ENCODE measurements at places on chromosomes 3 and 15.

GRCh38 chr3:77513542-77513941 lies 473.6 kb downstream of the ROBO2 start:
- peak; percentile 23 for DNase-seq

DNA sequence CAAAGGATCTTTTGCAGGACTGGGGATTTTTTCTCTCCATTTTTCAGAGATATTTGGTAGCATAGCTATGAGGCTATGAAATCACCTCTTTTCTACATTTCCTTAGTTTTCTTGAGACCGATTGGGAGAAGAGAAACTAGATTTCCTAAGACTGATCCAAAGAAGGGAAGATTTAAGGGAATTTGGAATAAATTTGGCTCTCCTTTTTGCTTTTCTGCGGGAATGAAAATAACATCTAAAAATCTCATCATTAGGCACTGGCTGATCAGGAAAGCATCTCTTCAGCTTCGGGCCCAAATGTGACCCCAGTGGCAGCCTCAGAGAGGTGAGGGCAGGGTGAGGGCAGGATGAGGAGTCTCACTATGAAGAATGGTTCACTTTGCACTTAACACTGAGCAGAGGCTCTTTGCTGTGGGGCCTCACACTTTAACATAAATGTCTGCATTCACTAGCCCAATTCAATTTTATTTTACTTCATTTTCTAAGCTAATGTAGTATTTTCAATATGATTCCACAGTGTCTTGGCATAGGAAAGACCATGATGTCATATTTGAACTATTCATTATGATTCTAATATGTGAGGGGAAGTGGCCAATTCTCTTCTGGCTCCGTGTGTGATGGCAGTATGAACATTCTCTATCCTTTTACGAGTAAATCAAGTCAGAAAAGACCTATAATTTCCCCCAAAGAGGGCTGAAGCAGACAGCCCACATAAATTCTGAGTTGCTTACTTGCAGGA lies 193.2 kb downstream of the MEX3B start:
- no peak for DNase-seq

- no peak for DNase-seq
Observed at GRCh38 chr3:172546105-172546504, 22.9 kb upstream of the TNFSF10 start.

GRCh38 chr3:193946945-193947344 lies 189.0 kb upstream of the HES1 start:
- DNase-seq = peak; percentile 98

DNA sequence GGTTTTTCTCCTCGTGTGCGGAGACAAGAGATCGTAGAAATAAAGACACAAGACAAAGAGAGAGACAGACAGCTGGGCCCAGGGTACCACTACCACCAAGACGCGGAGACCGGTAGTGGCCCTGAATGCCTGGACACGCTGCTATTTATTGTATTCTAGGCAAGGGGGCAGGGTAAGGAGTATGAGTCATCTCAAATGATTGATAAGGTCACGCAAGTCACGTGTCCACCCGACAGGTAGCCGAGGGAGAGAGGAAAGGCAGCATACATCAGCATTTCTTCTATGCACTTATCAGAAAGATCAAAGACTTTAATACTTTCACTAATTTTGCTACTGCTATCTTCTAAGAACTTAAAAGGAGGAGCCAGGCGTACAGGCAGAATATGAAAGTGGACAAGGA lies 28.2 kb downstream of the MYL3 start:
- no peak for DNase-seq

GRCh38 chr15:56053046-56053400 lies 59.6 kb upstream of the NEDD4 start:
- DNase-seq = no peak

GRCh38 chr15:38972831-38973230 lies 408.2 kb upstream of the RASGRP1 start:
- no peak for DNase-seq

- no peak for DNase-seq
Observed at GRCh38 chr3:184757022-184757651, 45.3 kb upstream of the MAGEF1 start.

- DNase-seq = no peak
Observed at GRCh38 chr15:88782465-88782864, 20.8 kb upstream of the ACAN start.

DNA sequence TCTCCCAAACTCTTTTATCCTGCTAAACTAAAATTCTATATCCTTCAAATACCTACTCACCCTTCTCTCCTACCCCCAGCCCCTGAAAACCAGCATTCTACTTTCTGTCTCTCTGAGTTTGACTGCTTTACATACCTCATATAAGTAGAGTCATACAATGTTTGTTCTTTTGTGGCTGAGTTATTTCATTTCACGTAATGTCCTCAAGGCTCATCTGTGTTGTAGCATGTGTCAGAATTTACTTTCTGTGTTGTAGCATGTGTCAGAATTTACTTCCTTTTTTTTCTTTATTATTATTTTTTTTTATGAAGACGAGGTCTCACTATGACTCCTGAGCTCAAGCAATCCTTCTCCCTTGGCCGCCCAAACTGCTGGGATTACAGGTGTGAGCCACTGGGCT lies 20.1 kb downstream of the IFT122 start:
- no peak for DNase-seq

Measured in NCI-H146 (cell line).